G401 (cell line): ENCODE measurements at places on chromosomes 6 and 20.

DNA sequence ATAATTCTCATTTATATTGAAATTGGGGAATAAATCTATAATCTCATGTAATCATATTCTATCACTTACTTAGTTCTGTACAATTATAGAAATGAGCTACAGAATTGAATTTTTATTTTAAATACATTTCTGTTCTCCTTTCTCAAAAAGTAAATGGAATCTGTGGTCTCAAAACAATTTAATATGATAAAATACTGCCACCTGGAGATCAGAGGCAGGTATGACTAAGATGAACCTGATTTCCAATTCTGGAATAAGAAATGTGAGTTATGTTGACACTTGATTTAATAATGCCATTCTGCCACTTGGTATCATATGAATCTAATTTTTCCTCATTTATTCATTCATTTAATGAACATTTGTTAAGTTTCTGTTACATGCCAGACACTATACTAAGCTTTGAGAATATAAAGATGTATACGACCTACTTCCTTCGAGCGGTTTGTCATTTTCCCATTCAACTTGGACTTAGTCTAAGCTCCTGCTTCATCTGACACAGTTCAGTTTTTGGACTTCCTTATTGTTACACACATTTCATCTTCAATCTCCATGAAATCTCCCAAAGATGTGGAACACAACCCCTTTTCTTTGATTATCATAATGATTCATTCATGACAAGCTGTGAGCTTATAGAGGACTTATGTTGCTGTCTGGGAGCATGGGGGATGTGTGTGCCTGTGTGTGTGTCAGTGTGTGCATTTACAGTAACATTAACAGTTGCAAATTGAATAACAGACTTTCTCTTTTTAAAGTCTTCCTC lies 7.5 kb upstream of the CCDC28A start:
- DNase-seq, result peak; percentile 58

- DNase-seq, result no peak
Measured at GRCh38 chr6:66687611-66688140, 980.6 kb upstream of the EYS start.

GRCh38 chr6:117559299-117559698 lies 43.0 kb downstream of the GOPC start:
- DNase-seq, result no peak

GRCh38 chr6:3868544-3868943 lies 19.4 kb downstream of the FAM50B start:
- no peak for DNase-seq

DNA sequence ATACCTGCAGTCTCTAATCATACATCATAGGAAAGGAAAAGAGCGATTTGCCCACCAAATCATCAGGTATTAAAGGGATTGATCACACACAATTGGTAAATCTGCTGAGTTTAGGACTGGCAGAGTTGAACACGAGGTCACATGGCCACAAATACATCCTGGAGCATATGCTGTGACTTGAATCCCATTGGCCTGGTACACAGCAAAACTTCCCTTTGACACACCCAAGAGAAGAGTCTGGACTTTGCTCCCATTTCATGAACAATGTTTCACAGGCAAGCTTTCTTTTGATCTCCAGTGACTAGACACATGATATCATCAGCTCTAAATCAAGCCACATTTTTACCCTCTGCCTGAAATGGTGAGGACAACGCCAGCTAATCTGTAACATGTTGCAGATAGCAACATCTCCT lies 117.9 kb downstream of the ISM1 start:
- no peak for DNase-seq

GRCh38 chr20:37463726-37464494 lies 57.1 kb upstream of the NNAT start:
- no peak for DNase-seq

DNA sequence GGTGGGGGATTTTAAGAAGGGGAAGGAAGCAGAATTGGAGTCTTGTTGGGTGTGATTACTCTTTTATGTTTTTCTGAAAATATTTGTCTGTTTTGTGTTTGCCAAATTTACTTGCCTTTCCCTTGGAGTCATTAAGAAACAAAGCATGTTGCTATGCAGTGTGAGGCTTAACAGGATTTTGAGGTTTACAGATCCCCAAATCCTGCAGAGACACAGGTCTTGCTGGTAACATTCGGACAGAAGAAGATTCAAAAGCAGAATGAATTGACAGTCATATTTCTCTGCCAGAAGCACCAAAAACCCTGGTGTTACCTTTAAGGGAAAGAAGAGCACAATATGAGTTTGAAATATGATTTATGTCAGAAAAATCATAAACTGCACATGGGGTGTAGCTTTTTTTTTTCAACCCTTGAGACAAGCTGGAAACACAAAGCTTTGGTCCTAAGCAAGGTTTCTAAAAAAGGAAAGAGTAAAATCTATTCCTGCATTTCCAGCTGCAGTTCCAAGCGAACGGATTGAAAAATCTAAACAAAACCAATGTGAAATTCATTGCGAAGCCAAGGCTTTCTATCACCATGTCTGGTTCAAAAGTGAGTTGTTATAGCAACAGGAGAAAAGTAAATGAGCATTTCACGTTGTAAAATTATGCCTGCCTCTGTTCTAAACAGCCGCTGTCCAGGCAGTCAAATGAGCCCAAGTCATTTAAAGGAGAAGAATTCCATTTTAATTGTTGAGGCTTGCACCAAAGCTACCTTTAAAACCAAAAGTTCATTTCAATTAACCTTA lies 358.9 kb upstream of the SASH1 start:
- DNase-seq, result no peak

- peak; percentile 7 for DNase-seq
Measured at GRCh38 chr20:43959079-43959919, 44.6 kb downstream of the TOX2 start.

DNA sequence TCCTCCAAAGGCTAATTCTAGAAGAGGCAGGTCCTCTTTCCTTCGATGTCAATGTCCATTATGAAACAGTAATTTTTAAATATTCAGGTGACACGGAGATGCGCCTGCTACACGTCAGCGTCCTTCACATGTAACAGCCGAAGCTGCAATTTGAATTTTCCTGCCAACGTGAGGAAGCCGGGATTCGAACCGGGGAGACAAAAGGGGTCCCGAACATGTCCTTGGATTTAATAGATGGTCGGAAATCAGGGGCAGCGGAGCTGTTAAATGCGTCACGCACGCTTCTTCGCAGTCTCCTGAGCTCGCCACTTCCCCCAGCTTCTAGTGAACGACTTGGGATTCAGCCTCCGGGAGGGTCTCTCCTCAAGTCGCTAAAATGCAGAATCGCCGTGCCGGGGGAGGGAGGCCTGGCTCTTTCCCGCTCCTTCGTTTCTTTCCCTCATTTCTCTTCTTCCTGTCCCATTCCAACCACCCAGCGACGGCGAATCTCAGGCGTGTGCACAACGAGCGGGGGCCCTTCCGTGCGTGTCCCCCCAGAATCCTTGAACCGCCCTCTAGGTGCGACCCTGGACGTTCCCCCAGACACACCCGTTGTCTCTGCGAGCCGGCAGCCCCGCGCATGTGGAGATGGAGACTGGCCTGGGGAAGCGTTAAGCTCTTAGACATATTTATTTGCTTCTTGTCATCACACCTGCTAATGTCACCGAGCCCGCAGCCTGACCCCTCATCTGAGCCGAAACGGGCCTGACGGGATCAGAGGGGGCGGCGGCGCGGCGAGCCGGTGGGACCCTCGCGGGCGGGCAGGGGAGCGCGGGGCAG lies 1.3 kb upstream of the FOXC1 start:
- no peak for DNase-seq

DNA sequence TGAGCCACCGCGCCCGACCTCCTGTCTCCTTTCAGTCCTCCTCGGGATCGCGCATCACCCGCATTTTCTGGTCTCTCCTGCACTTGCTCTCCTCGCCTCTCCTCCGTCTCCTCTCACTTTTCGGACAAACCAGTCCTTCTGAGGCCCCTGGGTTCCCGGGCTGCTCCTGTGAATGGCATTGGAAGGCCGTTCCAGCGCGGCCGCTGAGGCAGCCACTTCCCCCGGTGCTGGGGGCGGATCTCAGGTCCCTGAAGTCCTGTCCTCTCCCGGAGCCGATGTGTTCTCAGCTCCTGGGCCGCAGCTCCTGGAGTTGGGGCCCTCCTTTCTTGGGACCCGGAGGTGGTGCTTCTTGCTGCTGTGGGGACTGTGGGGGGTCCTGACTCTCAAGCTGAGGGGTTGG lies 803 bp downstream of the MICB start:
- DNase-seq, result peak; percentile 37

- DNase-seq, result peak; percentile 81
Measured at GRCh38 chr6:75934643-75935472, 137.6 kb downstream of the IMPG1 start.

DNA sequence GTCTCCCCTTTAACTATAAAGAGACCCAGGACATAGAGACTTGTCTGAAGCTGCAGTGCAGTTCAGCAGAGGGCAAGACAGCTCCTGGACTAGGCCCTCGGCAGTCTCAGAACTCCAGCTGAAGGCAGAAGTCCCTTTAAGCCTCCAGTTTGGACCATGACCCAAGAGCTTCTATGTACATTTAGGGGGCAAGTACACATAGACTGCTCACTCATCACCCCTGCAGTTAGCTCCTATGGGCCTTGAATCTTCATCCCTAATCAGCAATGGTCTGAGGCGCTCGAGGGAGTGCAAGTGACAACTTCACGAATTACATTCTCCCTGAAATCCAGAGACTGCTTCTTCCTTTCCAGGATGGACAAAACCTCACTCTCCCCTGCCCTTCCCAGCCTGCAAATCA lies 47.4 kb downstream of the KCNK5 start:
- DNase-seq, result no peak

GRCh38 chr6:142567461-142567860 lies 265.7 kb downstream of the ADGRG6 start:
- no peak for DNase-seq

DNA sequence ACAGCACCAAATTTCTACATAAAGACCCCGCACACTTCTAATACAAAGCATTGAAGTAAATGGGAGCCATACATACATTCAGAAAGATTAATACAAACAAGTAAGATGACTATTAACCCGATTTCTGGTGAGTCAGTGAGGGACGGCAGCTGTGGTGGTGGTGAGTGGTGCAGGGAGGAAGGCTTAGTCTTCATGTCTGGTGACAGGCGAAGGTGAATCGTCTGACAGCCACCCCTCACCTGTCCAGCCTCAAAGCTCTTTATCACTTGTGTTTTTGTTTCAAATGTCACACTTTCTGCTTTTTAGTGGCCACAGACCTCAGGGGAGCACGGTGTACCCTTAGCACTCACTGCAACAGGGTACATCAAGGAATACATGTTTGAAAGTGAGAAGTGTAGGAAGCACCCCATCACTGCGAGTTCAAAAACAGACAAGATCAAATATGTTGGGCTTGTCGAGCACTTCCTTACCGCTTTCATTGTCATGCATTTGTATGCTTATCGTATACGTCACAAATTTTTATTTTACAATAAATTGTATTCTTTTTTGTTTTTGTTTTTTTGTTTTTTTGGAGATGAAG lies 63.5 kb downstream of the IRF4 start:
- no peak for DNase-seq

- peak; percentile 25 for DNase-seq
Measured at GRCh38 chr6:89140347-89141156, 5.3 kb upstream of the PM20D2 start.

GRCh38 chr20:50911716-50912115 lies 19.5 kb downstream of the ADNP start:
- no peak for DNase-seq

DNA sequence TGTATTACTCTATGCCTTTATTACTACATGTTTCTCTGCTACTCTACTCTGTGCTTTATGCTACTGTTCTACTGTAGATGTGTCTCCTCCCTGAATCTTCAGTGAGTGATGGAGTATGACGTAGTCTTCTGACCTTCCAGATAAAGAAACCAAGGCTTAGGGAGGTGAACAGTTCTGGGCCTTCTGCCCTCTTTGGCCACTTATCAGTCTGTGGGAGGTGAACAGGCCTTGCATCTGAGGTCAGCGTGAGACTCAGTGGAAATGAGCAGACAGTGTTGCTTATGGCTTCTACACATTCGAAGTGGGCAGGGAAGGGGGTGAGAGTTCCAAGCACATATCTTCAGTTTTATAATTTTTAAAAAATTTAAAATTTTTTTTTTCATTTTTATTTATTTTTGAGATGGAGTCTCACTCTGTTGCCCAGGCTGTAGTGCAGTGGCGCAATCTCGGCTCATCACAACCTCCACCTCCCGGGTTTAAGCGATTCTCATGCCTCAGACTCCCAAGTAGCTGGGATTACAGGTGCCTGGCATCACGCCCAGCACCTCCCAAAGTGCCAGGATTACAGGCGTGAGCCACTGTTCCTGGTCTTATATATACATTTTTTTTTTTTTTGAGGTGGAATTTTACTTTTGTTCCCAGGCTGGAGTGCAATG lies 24.2 kb downstream of the MYBL2 start:
- DNase-seq, result no peak

DNA sequence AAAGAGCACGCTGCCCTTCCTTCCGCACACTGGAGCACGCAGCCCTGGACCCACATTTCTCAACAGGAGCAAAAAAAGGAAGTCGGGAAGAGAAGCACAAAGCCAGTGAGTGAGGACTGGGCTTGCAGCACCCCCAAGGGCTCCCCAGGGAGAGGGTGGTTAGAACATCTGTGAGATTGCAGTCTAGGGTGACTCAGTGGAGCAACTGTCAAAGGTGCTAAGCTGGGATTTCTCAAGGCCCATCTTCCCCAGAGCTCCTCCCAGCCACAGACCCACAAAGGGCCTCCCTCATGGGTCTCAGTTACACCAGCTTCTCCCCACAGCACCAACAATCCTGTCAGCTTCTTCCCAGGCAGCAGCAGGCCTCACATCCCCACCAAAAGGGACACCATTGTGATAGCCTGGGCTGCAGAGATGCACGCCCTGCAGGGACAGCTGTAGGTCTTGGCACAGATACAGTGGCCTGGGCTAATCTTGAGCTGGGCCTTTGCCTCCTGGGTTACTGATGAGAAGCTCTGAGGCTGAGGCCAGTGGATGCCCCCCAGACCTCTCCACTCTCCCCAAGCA lies 39.6 kb upstream of the CD93 start:
- DNase-seq, result no peak

DNA sequence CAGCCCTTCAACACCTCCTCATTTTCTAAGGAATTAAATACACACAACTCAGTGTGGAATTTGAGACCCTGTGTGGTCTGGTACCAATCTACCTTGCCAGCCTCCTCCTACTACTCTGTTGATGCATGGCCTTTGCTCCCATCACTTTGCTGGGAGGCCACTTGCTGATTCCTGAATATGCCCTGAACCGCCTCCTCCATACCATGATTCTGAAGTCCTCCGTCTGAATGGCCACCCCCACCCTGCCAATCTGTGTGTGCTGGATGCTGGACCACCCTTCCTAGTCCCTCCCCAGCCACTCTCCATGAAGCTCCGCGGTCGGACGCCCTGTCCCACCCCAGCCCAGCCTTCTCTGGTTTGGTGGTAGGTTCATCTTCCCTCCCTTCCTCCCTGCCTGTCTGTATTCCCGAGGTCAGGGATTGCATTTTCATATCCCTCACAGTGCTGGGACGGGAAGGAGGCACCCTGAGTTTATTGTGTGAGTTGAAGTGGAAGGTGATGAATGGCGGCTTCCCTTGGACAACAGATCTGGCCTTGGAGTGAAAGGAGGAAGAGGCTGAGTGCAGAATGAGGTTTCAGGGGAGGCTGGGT lies 138.3 kb downstream of the CDC5L start:
- DNase-seq, result no peak

DNA sequence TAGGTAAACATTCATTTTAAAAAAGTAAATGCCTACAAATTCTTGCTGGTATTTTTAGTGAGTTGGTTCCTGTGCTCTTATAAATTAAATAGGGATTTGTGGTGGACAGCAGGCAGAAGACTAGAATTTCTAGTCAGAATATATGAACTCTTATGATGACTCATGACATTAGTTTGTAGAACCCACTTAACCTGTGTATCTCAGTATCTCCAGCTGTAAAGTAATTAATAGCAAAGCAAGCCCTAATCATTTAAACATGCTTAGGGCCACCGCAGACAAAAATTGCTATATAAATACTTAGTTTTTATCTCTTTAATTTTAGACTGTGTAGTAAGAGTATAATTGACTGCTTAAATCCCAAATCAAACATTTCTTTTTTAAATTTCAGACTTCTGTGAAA lies 2.4 kb downstream of the FAM135A start:
- DNase-seq, result no peak
